Activated CD4-positive, alpha-beta T cell treated with anti-CD3 and anti-CD28 coated beads, Interleukin-2, Interleukin-4, amounts not matched to agents 100 ng/mL and 50 ng/mL, durations not matched to agents 16 hours and 8 hours (primary cell): ENCODE measurements at places on chromosomes 1 and 21.

DNA sequence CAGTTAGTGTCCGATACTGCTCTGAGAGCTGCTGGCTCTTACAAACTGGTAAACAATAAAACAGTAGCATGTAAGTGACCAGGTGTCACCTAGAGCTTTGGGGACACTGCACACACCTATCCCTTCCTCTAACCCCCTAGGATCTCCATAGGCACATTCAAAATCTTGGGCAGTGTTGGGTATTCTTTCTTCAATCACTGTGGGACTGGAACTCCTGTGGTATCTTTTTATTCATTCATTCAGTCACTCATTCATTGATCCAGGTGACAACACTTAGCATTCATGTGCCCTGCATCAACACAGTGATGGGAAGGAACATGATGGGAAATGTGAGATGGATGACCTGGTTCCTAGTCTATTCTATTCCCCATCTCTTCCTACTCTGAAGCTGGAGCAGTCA, 73.9 kb downstream of the HHAT start:
- no peak for DNase-seq

- peak; percentile 80 for DNase-seq
These were observed 4.3 kb upstream of the CSF1 start for GRCh38 chr1:109906160-109906838.

DNA sequence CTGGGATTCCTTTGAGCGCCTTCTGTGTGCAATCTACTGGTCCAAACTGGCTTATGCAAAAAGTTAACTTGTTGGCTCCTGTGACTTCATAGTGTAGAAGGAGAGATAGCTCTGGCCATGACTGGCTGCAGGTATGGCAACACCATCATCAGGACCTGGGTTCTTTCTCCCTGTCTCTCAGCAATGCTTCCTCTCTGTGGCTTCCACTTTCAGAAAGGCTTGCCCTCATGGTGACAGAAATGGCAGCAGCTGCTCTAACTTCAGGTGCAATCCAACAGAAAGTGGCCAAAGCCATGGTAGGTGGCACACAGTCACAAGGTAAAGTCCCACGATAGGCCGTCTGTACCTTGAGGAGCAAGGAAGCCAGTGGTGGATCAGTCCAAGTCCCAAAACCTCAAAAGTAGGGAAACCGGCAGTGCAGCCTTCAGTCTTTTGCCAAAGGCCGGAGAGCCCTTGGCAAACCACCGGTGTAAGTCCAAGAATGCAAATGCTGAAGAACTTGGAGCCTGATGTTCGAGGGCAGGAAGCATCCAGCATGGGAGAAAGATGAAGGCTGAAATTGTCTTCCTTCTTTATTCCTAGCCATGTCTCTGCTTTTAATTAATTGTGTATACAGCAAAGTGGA, 45.0 kb downstream of the ZBTB40 start:
- no peak for DNase-seq

- DNase-seq, result no peak
These were observed 318.8 kb upstream of the NEGR1 start for GRCh38 chr1:72601035-72601674.

GRCh38 chr1:103779932-103780331, 30.2 kb downstream of the AMY1C start:
- no peak for DNase-seq

GRCh38 chr21:35358008-35358407, 308.9 kb upstream of the RUNX1 start:
- peak; percentile 53 for DNase-seq

GRCh38 chr1:77742011-77742555, 17.6 kb downstream of the USP33 start:
- no peak for DNase-seq

DNA sequence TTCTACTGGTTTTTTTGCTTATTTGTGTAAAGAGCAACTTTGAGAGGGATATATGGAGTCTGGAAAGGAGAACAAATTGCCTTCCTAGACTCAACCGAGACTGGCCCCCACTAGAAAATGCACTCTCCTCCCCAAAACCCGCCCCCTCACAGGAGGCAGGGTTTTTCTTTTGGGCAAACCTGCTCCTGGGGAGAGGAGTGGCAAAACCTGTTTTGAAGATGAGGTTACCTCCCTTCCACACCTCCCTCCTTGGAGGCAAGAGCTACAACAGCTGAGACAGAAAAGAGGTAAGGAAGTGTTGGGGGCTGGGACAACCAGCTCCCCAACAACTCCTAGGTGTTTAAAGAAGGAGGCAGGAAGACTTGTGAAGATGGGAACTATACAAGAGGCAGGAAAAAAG, at the start of gene BNIPL:
BNIPL (plus strand) TSS at position 231 of the 400 bp plus-strand sequence; CDS start at position 371, 140 bp downstream.
- DNase-seq, result no peak

DNA sequence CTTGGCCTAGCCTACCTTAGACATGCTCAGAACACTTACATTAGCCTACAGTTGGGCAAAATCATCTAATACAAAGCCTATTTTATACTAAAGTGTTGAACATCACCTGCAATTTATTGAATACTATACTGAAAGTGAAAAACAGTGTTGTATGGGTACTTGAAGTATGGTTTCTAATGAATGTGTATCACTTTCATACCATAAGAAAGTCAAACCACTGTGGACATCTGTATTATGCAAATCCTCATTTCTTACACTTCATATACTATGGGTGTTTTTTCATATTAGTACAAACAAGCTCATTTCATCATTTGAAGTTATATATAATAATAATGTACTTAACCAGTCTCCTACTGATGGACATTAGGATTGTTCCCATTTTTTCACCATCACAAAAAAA, 41.2 kb downstream of the TDRD5 start:
- no peak for DNase-seq

GRCh38 chr1:182629499-182630096, 25.4 kb upstream of the RGS16 start:
- DNase-seq, result peak; percentile 64

DNA sequence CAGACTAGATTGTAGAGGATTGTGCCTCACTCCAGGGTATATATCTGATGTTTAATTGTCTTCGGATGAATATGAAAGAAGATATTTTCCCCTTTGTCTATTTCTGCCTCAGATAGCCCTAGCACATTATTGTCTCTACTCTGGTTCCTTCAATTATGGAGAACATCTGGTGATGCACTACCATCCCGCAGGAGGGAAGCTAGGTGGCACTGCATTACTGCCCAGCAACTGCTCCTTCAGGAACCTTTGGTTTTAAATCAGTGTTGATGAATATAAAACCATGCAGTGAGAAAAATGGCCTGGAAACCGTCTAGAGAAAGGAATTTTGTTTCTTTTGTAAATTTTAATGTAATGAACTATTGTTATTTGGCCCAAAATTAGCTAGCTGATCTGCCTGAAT, 68.5 kb downstream of the GPR88 start:
- DNase-seq, result no peak

- DNase-seq, result no peak
These were observed 290.2 kb upstream of the USP24 start for GRCh38 chr1:55505326-55505725.
